ENCODE measurements at places on chromosomes 7 and 10. TPM values are rescaled to one million over a fixed set of nuclear protein-coding genes. Genes with fewer than 3 reads are reported as not detected.

AKR1C2 gene
- 3,701 TPM for total RNA-seq

CALML3 gene
- not detected for total RNA-seq

EGR2 gene
- 0.29 TPM for total RNA-seq

WNT8B gene
- total RNA-seq = not detected

PTN gene
- not detected for total RNA-seq

All from A549 treated with AZD2906 at 1 μM for 4 hours (cell line).